Activated CD4-positive, alpha-beta memory T cell treated with anti-CD3 and anti-CD28 coated beads for 36 hours (primary cell): ENCODE measurements at places on chromosomes 7 and 10. TPM values are rescaled to one million over a fixed set of nuclear protein-coding genes. Genes with fewer than 3 reads are reported as not detected.

PHKG1 gene
- total RNA-seq: 3.0 TPM

- H3K27ac ChIP-seq: no peak overlapping the region
- peaks cover 2% of the 10 kb centered on the region for H3K36me3 ChIP-seq
- no peak for DNase-seq
- H3K4me1 ChIP-seq: peaks cover 32% of the 10 kb centered on the region
These were observed 1.1 kb upstream of the NDUFB2 start for GRCh38 chr7:140695381-140695780.

- H3K4me1 ChIP-seq: peaks cover 6% of the 10 kb centered on the region
- H3K27ac ChIP-seq: no peak overlapping the region
- H3K27me3 ChIP-seq: peaks cover 32% of the 10 kb centered on the region
- H3K36me3 ChIP-seq: no peaks in the 10 kb centered on the region
These were observed 2.6 kb downstream of the CAMK2B start for GRCh38 chr7:44322631-44323363.

DNA sequence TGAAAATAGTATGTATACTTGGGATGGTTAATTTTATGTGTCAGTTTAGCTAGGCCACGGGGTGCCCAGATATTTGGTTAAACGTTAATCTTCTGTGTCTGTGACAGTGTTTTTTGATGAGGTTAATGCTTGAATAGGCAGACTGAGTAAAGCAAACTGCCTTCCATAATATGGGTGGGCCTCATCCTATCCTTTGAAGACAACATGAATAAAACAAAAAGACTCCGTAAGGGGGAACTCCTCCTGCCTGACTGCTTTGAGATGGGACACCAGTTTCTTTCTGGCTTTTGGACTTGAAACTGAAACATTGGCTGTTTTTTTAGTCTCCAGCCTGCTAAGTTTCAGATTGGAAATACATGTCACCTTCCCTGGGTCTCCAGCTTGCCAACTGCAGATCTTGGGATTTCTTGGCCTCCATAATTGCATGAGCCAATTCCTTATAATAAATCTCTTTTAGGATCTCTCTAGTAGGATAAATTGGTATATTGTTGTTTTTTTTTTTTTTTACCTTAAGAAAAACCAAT lies 59.9 kb upstream of the GLCCI1 start:
- H3K27me3 ChIP-seq: no peaks in the 10 kb centered on the region
- no peak overlapping the region for H3K4me3 ChIP-seq
- DNase-seq: no peak
- H3K4me1 ChIP-seq: no peaks in the 10 kb centered on the region
